ENCODE measurements at places on chromosomes 12 and 14.

- DNase-seq, result no peak
Measured at GRCh38 chr12:29655861-29656260, 127.9 kb downstream of the TMTC1 start.

DNA sequence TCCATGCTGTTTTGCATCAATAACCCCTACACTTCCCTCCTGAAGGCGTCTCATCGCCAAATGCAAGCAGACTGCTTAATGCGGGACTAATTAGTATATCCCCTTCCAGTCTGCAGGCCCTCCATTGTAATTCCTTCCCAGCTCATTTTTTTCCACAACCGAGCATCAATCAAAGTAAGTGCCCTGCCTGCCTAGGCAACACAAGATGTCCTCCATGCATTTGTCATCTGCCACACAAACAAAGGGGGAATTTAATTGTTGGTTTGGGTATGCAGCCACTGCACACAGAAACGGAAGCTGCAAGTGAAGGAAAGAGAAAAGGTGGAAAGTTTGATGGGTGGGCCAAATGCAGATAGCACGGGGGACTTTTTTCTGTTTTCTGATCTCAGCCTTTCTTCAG, 168.0 kb downstream of the EGLN3 start:
- DNase-seq, result no peak

DNA sequence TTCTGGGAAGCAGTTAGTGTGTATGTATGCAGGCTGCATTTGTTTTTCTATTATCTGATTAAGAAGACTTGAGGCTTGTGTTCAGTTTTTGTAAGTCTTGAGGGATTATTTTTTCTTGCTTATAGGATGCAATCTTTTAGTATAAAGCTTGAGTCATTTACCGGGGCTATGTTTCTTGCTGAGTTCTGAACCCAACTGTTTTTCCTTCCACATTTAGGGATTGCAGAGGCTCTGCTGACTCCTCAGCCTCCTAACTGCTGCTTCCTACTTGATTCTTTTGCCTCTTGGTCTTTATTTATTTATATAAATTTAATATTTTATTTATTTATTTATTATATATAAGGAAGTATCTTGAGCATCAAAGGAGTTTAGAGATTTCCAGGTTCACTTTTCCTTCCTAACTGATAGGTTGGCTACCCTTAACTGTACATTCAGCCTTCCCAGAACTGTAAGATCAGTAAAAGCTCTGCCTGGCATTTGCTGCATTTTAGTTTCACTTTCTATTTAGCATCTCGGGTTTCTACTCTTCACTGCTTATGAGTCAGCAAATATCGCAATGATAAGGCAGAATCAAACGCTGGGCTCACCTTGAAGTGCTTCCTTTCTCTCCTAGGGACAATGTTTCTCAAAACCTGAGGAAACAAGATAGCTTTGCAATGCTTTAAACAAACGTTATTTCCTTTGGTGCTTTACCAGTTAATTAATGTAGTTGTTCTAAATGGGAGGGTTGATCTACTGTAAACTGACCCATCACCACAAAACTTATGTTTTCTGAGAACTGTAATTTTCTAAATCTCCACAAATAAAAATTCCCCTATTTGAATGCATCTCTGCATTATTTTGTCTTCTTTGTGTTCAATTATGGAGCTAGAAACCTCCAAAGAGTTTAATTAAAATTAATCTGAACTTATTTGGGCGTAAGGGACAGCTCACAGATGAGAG, 1183.7 kb upstream of the TMEM132C start:
- peak; percentile 16 for DNase-seq

- DNase-seq, result no peak
Measured at GRCh38 chr14:34300882-34301734, 160.9 kb downstream of the SPTSSA start.

DNA sequence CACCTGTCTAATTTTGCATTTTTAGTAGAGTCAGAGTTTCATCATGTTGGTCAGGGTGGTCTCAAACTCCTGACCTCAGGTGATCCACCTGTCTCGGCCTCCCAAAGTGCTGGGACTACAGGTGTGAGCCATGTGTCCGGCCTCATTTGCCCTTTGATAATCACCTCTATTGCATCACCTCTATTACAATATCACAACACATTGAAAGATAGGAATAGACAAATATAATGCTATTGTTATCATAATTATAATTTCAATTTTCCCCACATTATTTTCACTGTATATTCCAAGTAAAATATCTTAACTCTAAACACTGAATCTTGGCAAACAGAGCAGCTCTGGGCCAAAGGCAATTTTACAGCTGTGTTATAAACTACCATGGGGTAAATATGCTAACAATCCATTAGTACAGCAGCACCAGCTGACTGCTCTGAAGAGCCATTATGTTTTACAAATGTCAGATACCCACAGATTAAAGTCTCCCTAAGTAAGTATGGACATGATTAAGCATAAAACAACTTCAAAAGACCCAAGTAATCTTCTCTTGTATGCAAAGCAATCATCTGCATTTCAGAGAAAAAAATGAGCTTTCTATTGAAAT, 173.2 kb downstream of the MED13L start:
- no peak for DNase-seq

GRCh38 chr14:101719045-101719645, 42.4 kb upstream of the PPP2R5C start:
- no peak for DNase-seq

GRCh38 chr12:58850826-58851225, 69.5 kb downstream of the LRIG3 start:
- DNase-seq, result no peak

DNA sequence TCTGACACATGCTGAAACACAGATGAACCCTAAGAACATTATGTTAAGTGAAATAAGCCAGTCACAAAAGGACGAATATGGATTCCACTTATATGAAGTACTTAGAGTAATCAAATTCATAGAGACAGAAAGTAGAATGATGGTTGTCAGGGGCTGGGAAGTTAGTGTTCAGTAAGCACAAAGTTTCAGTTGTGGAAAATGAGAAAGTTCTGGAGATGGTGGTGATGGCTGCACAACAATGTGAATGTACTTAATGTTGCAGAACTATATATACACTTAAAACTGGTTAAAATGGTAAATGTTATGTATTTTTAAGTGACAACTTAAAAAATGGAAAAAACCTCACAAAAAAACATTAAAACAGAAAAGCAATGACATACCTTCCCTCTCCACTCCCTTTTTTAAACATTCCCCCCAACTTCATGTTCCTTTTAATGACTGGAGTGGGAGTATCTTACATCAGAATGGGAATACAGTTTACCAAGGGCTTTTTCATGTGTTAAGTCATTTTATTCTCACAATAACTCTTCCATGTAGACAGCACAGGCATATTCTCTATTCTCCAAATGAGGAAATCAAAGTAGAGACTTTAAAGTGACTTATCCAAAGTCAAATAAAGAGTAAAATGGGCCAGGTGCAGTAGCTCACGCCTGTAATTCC, 24.0 kb downstream of the BTBD7 start:
- no peak for DNase-seq

DNA sequence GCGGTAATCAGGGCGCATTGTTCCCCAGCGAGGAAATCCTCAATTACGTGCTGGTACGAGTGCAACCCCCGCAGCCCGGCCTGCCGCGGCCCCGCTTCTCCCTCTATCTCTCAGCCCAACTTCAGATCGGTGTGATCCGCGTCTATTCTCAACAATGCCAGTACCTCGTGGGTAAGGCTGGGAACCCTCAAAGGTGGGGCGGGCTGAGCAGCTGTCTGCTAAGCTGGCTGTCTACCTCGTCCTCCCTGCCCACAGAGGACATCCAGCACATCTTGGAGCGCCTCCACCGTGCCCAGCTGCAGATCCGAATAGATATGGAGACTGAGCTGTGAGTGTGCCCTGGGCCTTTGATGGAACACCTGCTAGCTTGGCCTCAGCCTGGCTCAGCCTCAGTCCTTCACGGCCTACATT, 996 bp downstream of the REC8 start:
- no peak for DNase-seq

GRCh38 chr12:117322428-117322827, 39.0 kb downstream of the NOS1 start:
- no peak for DNase-seq

DNA sequence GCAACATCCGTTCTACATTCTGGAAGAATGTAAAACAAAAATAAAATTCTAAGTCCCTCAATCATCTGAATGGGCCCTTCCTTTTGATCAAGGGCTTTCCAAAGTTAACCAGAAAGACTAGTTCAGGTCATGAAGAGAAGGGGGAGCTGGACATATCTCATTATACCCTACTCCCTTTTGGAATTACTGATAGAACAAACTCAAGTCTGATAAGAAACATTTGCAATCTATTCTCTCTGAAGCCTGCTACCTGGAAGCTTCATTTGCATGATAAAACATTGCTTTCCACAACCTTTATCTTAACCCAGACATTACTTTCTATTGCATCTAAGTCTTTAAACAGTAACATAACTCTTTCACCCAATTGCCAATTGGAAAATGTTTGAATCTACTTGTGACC, 8.3 kb upstream of the ACSM4 start:
- DNase-seq, result no peak

- DNase-seq, result no peak
Measured at GRCh38 chr14:92960706-92961566, 38.0 kb downstream of the CHGA start.

- no peak for DNase-seq
Measured at GRCh38 chr14:34701808-34702207, 12.6 kb downstream of the CFL2 start.

DNA sequence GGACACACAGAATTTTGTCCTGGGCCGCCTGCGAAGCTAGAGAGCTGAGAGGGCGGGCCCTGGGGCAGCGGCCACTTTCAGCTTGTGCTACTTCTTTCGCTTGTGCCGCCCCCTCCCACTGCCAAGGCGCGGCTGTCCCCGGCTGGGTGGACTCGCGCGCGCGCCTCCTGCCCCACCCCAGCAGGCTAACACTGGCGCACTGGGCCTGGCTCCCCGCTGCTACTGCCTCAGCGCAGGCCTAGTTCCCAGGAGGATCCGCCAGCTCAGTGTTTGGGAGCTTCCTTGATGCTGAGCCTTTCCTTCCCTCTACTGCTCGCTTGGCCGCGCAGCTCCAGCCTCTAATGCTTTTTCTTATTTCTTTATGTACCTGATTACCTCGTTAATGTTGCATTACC, 27.4 kb upstream of the METAP2 start:
- DNase-seq, result no peak

DNA sequence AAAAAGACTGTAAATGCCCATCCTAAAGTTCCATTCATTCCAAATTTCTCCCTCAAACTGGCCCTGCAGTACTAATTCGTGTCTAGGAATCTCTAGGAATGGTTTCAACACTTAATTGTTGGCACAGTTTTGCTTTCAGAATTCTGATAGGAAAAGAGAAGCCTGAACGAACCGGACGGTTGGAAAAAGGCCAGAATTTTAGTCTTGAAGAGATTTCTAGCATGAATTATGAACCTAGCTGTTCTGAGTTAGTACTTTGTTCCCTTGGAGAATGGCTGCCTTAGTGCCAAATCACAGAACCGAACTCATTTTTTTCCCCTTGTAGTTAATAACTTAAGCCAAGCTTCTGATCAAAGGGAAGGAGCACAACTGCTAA, 262.6 kb downstream of the ADAMTS20 start:
- no peak for DNase-seq

DNA sequence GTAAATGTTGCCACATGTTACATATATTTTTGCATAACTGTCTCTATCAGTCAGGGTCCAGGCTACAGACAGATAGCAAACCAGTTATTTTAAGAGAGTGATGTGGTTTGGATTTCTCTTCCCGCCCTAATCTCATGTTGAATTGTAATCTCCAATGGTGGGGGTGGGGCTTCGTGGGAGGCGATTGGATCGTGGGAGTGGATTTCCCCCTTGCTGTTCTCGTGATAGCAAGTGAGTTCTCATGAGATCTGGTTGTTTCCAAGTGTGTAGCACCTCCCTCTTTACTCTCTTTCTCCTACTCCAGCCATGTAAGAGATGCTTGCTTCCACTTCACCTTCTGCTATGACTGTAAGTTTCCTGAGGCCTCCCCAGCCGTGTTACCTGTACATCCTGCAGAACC, 704.2 kb upstream of the TBX3 start:
- DNase-seq, result no peak

DNA sequence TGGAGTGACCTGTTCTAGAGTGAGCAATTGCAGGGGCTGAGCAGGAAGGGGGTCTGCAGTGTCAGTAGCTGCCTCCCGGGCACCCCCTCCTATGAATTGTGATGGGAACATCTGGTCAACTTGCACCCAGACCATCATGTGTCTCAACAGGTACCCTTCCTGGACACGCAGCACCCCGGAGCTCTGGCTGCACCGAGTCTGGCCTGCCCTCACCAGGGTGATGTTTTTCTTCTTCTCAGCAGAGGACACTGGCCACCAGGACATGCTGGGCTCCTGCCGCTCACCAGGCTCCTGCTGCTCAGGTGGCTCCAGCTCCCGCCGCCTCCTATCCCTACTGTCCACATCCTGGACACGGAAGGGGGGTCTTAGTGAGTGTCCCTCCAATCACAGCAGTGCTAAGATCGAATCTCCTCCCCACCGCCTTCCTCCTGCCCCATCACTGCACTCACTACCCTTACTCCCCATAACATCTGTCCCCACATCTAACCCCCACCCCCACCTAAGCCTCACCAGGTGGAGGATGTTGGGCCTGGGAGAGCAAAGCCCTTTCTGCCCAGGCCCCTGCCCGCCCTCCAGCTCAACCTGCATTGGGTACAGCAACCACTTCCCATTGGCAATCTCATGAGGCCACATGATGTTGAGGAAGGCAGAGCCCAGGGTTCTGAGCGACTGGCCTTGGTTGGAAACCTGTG, 14.9 kb downstream of the ITGA7 start:
- DNase-seq, result no peak

- no peak for DNase-seq
Measured at GRCh38 chr14:68863610-68864360, 70.9 kb upstream of the ZFP36L1 start.

DNA sequence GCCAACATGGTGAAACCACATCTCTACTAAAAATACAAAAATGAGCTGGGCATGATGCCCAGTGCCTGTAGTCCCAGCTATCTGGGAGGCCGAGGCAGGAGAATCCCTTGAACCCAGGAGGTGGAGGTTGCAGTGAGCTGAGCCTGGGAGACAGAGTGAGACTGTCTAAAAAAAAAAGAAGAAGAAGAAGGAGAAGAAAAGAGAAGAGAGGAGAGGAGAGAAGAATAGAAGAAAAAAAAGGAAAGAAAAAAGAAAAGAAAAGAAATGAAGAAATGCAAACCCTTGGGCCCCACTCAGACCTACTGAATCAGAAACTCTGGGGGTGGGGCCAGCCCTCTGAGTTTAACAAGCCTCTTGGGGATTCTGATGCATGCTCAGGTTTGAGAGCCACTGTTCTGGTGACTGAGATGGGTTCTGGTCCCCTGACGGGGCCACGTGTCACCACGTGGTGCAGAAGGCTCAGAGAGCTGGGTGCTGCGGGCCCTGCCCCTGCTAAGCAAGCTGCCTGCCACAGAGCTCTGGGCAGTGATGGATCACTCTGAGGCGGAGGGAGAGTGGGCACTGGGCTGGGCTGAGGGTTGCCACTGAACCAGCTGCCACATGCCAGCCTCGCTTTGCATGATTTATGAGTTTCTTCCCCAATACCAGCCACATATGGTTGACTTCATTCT, 37.5 kb downstream of the ERH start:
- no peak for DNase-seq

- no peak for DNase-seq
Measured at GRCh38 chr14:37278636-37279538, 81.2 kb downstream of the MIPOL1 start.

All from GM12892 (cell line).